ENCODE measurements at places on chromosomes 2 and 18. TPM values are rescaled to one million over a fixed set of nuclear protein-coding genes. Genes with fewer than 3 reads are reported as not detected.

DNA sequence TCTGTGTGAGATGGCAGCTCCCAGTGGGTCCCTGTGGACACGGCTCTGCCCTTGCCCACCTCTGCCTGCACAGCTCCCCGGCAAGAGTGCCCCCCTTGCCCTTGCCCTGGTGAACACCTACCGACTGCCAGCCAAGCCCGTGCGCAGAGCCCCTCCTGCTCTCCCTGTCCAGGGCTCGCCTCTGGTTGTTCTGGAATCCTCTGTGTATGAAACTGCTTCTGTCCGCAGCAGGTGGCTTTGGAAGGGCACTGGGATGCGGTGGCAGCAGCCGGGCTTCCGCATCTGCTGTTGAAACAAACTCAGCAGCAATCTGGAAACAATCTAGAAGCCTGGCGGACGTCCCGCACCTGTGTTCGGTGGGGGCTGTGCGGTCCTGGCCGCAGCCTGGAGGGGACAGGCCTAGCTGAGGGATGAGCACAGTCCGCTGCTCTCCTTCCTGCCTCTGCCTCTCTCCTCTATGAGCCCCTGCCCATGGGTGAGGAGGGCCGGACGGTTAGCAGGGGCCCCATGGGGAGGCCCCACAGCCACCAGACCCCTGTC is 34.0 kb upstream of the KLF11 start:
- DNase-seq = no peak

GRCh38 chr2:232979871-232980461 is 33.1 kb downstream of the NGEF start:
- no peak for DNase-seq

The REG1B gene
- total RNA-seq = not detected

DNA sequence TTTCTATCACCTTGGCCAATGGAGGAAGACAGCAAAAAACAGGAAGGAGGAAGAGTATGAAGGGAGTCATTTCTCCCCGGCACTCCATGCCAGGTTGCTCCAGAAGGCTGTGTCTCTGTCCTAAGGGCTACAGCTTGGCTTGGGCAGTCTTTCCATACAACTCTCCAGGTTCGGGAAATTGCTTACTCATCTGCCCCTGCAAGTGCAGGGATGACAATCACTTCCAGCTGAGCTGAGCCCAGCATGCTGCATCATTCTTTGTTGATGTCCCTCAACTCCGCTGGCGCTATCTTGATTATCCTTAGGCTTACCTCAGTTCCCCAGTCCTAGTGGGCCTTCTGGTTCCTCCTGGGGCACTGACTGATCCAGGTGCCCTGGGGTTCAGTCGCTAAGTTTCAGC is 86.9 kb upstream of the COPS8 start:
- no peak for DNase-seq

GRCh38 chr2:25912851-25913695 is 34.8 kb upstream of the ASXL2 start:
- no peak for DNase-seq

- no peak for DNase-seq
Measured at GRCh38 chr2:119147776-119148715, 10.5 kb downstream of the C1QL2 start.

DNA sequence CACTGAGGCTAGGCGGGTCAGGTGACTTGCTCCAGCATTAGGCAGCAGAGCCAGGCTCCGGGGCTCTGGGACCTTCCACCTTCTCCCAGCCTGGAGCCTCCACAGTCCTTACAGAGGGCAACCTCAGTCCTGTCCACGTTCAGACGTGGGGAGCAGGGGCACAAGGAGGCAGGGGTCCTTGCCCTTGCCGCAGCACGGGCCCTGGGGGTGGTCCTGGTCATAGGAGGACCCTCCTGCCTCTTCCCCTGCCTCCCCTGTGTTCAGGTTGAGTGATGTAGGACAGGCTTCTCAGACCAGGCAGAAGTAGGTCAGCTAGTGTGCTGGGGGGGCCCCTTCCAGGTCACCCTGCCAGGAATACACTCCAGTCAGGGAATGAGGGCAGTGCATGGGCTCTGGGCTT is 5.4 kb upstream of the ARHGEF4 start:
- no peak for DNase-seq

The IL36RN gene
- not detected for total RNA-seq

- DNase-seq = no peak
Measured at GRCh38 chr2:127216095-127216494, 4.0 kb downstream of the CYP27C1 start.

DNA sequence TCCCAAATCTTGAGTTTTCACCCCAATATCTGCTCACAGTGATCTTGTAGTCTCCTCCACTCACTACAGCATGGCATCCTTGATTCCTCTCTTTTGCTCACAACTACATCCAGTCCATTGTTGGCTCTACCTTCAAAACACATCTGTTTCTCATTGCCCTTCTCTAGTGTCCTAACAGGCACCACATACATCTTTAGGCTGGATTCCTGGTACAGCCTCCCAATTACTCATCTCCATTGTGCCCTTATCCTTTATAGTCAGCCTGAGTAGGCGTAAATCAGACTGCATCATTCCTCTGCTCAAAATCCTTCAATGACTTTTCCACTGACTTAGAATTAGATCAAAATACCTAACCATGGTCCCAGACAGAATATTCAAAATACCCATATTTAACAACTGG is 10.7 kb upstream of the TAF1B start:
- no peak for DNase-seq

The SP5 gene
- 0.19 TPM for total RNA-seq

- no peak for DNase-seq
Measured at GRCh38 chr18:41320100-41320499, 634.9 kb upstream of the PIK3C3 start.

The REEP1 gene
- total RNA-seq = 0.59 TPM

DNA sequence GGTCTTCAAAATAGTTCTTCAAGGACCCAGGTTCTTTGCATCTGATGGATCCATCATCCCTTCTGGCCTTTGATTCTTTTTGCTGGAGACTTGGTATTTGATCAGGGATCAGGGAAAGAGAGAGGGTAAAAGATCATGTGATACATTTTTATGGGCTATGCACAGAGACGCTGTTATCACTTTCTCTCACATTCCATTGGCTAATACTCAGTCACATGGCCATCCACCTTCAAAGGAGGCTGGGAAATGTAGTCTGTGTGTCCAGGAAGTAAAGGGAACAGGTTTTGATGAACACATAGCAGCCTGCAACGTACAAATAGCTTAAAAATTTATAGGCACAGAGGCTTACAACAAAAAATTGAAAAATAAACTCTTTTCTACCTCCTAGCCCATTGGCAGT is 629.6 kb upstream of the FANCL start:
- DNase-seq = no peak

The RNU2-63P gene
- 12.6 TPM for total RNA-seq

Data from activated naive CD4-positive, alpha-beta T cell treated with anti-CD3 and anti-CD28 coated beads, Interleukin-2, amount 50 U/mL, for 72 hours (primary cell).